ENCODE measurements at places on chromosomes 16 and 17. TPM values are rescaled to one million over a fixed set of nuclear protein-coding genes. Genes with fewer than 3 reads are reported as not detected.

Gene KCNAB3
- total RNA-seq = 0.29 TPM

- 0 out of 2 replicates have a peak, but pooled peaks cover 5% of the 10 kb centered on the region for H3K4me1 ChIP-seq
- H3K36me3 ChIP-seq = no peaks in the 10 kb centered on the region
- no peak overlapping the region for H3K4me3 ChIP-seq
- H3K27me3 ChIP-seq = peaks cover 42% of the 10 kb centered on the region
- H3K27ac ChIP-seq = no peak overlapping the region
Observed at GRCh38 chr17:50332196-50332595, 13.7 kb upstream of the XYLT2 start.

DNA sequence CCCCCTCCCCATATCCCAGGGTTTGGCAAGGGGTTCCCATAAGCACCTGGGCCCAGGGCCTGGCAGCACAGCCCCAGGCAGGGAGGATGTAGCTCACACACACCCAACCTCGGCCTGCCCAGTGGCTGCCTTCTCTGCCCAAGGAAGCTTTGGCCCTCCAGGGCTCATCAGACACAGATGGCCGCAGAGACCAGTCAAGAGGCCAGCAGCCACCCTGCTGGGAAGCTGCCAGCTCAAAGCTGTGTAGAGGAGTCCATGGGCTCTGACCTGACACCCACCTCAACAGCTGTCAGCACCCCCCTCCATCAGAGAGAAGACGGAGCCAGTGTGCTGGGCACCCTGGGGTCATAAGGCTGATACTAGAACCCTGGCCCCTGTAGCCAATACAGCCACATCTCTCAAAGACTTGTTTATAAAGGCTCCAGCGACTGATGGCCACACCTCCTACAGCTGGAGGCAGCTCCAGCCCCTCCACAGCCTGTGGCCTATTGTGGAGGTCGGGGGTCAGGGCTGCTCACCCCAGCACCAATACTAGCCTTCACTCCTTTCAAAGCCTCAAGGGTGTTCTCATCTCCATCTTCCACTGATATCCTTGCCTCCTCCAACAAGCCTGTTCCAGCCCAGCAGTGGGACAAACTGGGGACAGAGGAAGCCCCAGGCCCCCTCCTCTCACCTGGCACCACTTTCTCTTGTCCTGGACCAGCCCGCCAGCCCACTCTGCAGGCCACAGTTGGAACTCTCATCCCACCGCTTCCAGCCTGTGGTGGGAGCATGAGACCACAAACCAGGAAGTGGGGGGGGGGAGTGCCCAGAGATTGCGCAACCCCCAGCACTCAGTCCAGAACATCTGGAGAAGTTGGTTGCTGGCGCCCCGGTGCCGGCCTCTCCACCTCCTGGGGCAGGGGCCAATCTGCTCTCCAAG lies 2.2 kb upstream of the MPG start:
- peak; percentile 82 for DNase-seq
- H3K27me3 ChIP-seq = peaks cover 2% of the 10 kb centered on the region
- H3K4me1 ChIP-seq = peaks cover 71% of the 10 kb centered on the region
- H3K27ac ChIP-seq = peak overlapping the region; percentile 30

GRCh38 chr17:12600349-12600748 lies 65.3 kb upstream of the MYOCD start:
- H3K27me3 ChIP-seq = no peaks in the 10 kb centered on the region
- H3K4me3 ChIP-seq = no peak overlapping the region
- no peak for DNase-seq
- no peaks in the 10 kb centered on the region for H3K4me1 ChIP-seq
- no peak overlapping the region for H3K27ac ChIP-seq

DNA sequence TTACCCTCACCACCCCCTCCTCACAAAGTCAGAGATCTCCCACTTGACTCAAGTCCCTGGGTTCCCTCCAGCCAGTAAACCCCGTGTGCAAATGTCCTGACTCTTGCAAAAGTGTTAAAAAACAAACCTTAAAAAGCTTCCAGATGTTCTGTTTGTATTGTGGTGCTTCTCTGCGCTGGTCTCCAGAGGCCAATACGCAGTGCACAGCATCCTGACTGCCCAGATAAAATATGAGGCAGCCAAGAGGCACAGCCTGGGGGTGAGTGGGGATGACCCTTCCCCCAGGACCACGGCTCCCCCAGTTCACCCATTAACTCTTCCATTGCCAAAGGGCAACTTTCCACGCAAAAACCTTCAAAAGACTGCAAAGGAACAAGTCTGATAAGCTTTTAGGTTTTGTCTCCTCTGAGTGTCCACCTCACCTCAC lies 291.8 kb downstream of the SOX9 start:
- no peak overlapping the region for H3K4me3 ChIP-seq
- peaks cover 96% of the 10 kb centered on the region for H3K4me1 ChIP-seq
- H3K27ac ChIP-seq = peak overlapping the region; percentile 89
- DNase-seq = peak; percentile 70
- H3K36me3 ChIP-seq = peaks cover under 1% of the 10 kb centered on the region

DNA sequence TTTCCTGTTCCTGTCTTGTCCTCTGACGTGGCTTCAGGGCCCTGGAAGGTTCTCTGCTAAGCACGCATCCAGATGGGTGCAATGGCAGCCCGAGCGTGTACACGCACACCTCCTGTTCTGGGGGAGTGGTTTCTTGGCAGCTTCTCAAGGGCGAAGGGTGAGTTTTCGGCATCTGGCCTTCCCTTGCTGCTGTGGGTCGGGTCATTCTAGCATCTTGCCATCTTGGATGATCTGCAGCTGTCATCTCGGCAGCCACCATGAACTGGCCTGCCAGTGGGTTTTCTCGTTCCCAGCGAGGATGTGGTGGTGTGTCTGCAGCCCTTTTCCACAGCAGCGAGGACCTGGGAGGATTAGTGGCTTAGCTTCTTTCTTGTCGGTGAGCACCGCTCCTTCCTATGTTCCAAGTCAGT lies 10.6 kb downstream of the MSI2 start:
- no peak for DNase-seq
- peaks cover 49% of the 10 kb centered on the region for H3K4me1 ChIP-seq
- H3K36me3 ChIP-seq = peaks cover 44% of the 10 kb centered on the region
- H3K27me3 ChIP-seq = no peaks in the 10 kb centered on the region
- H3K27ac ChIP-seq = no peak overlapping the region

Gene PRR35
- not detected for total RNA-seq

- peaks cover 28% of the 10 kb centered on the region for H3K4me1 ChIP-seq
- H3K27ac ChIP-seq = no peak overlapping the region
- H3K4me3 ChIP-seq = no peak overlapping the region
- H3K27me3 ChIP-seq = no peaks in the 10 kb centered on the region
- no peaks in the 10 kb centered on the region for H3K36me3 ChIP-seq
Observed at GRCh38 chr17:13920413-13920812, 148.9 kb upstream of the COX10 start.

Gene SULT1A1
- 174 TPM for total RNA-seq

DNA sequence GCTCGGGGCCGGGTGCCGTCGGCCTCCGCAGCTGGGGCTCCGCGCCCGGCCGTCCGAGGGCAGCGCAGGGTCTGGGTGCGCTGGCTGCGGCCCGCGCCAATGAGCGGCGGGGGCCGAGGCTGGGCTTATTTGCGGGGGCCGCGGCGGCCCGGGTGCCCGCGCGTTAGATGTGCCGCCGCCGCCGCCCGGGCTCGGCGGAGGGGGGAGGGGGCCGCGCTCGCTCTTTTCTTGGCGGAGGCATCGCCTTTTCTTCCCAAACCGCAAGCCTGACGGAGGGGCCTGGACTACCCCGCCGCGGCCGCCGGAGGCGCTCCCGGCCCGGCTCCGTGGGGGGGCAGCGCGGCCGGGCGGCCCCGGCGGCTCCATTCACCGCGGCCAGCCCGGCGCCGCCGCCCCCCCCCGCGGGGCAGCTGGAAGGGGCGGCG lies at the start of gene NOTUM:
TSS of gene NOTUM (minus strand) at position 101 of the 425 bp plus-strand sequence. CDS start 278 bp downstream, outside the sequence.
- peak within 1 kb of the TSS; percentile 86 for H3K27ac ChIP-seq
- peak; percentile 79 for DNase-seq
- H3K27me3 ChIP-seq = no peaks in the 10 kb centered on the region
- peaks cover 22% of the 10 kb centered on the region for H3K36me3 ChIP-seq
- peaks cover 73% of the 10 kb centered on the region for H3K4me1 ChIP-seq

DNA sequence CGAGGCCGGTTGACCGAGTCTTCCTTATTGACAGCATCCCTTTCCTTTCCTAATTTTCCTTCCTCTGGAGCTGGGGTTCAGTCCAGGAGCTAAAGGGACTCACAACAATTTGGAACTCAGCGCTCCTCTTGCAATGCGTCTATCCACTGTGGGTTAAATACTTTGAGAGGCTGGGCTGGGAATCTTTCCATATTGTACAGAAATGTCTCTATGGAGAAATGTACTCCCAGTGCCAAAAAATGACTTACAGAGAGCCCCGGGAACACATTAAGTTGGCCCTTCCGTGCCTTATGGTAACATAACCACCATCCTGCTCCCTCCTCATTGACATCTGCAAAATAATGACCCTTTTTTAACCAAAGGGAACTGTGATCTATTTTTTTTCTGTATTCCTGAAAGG lies 192.8 kb downstream of the FTO start:
- no peaks in the 10 kb centered on the region for H3K36me3 ChIP-seq
- no peak overlapping the region for H3K4me3 ChIP-seq
- no peak for DNase-seq
- no peak overlapping the region for H3K27ac ChIP-seq

Gene MATCAP1
- 4.4 TPM for total RNA-seq

Gene GCGR
- total RNA-seq = 0.13 TPM

GRCh38 chr16:50960517-50961202 lies 190.4 kb downstream of the SALL1 start:
- H3K27ac ChIP-seq = no peak overlapping the region
- no peaks in the 10 kb centered on the region for H3K4me1 ChIP-seq
- H3K36me3 ChIP-seq = no peaks in the 10 kb centered on the region
- no peak for DNase-seq
- no peak overlapping the region for H3K4me3 ChIP-seq
- no peaks in the 10 kb centered on the region for H3K27me3 ChIP-seq

Gene ACSF2
- 32.0 TPM for total RNA-seq

- no peak for DNase-seq
- H3K4me3 ChIP-seq = no peak overlapping the region
- H3K4me1 ChIP-seq = peaks cover 42% of the 10 kb centered on the region
- no peaks in the 10 kb centered on the region for H3K36me3 ChIP-seq
- no peak overlapping the region for H3K27ac ChIP-seq
Observed at GRCh38 chr17:19242323-19242722, 5.2 kb downstream of the EPN2 start.

DNA sequence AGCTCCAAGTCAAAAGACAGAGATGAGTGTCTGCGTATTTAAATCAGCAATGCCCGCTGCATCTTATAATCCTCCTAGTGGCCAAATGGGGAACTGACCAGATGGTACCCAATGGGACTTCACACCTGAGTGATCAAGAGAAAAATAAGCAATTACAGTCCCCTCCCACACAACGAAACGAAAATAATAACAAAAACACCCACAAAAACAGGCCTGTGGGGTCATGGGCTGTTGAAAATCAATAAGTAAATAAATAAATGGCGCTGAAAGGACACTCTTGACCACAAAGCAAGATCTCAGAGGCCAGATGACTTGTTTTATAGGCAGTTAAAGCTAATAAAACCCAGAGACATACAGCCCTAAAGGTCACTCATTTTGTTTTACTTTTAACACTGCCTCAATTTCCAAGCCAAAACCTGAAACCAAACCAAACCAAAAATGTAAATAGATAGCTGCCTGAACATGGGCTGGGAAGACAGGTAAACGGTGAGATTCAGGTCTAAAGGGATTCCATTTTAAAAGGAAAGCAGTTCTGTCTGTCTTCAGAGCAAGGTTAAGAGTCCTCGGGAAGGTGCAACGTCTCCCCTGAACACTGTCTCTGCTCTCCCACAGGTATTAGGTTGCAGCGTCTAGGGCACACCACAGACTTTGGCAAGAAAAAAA lies 1.3 kb downstream of the ZNF821 start:
- H3K4me1 ChIP-seq = peaks cover 38% of the 10 kb centered on the region
- H3K27me3 ChIP-seq = no peaks in the 10 kb centered on the region
- H3K27ac ChIP-seq = peak overlapping the region; percentile 17
- 0 out of 2 replicates have a peak, but pooled peaks cover 1% of the 10 kb centered on the region for H3K36me3 ChIP-seq
- peak overlapping the region; percentile 77 for H3K4me3 ChIP-seq
- peak; percentile 74 for DNase-seq

Gene CCT6B
- total RNA-seq = 1.4 TPM

GRCh38 chr17:73323409-73324159 lies 11.8 kb upstream of the CDC42EP4 start:
- H3K36me3 ChIP-seq = no peaks in the 10 kb centered on the region
- peaks cover 27% of the 10 kb centered on the region for H3K27me3 ChIP-seq
- H3K4me1 ChIP-seq = peaks cover 41% of the 10 kb centered on the region
- no peak for DNase-seq
- H3K27ac ChIP-seq = no peak overlapping the region
- peak overlapping the region; percentile 54 for H3K4me3 ChIP-seq

- H3K4me3 ChIP-seq = no peak overlapping the region
- no peaks in the 10 kb centered on the region for H3K27me3 ChIP-seq
- H3K4me1 ChIP-seq = peaks cover 16% of the 10 kb centered on the region
- no peak overlapping the region for H3K27ac ChIP-seq
Observed at GRCh38 chr16:69368866-69369265, 16.9 kb downstream of the TERF2 start.

- DNase-seq = no peak
- no peak overlapping the region for H3K27ac ChIP-seq
- no peaks in the 10 kb centered on the region for H3K4me1 ChIP-seq
- H3K4me3 ChIP-seq = no peak overlapping the region
Observed at GRCh38 chr16:57770361-57770760, 31.9 kb downstream of the KIFC3 start.

DNA sequence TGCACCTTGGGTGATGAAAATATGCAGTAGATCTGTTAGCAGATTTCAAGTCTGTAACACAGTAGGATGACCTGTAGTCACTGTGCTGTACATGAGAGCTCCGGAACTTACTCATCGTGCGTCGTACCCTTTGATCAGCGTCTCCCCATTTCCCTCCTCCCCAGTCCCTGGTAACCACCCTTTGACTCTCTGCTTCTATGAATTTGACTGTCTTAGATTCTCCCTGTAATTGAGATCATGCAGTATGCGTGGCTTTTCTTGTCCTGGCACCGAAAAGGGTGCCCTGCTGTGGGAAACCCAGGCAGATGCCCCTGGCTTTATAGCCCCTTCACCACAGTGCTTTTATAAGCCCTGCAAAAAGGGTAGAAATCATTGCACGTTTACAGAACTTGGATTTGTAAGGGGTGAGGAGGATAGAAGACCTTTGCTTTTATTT lies 20.5 kb downstream of the CLEC16A start:
- H3K27ac ChIP-seq = no peak overlapping the region
- H3K36me3 ChIP-seq = peaks cover 12% of the 10 kb centered on the region
- DNase-seq = no peak
- no peaks in the 10 kb centered on the region for H3K27me3 ChIP-seq
- no peak overlapping the region for H3K4me3 ChIP-seq
- peaks cover 14% of the 10 kb centered on the region for H3K4me1 ChIP-seq

GRCh38 chr17:43816336-43817320 lies 16.3 kb downstream of the MPP3 start:
- H3K36me3 ChIP-seq = no peaks in the 10 kb centered on the region
- H3K4me1 ChIP-seq = no peaks in the 10 kb centered on the region
- no peak for DNase-seq

GRCh38 chr16:8798535-8799157 lies 1.0 kb downstream of the PMM2 start:
- peak overlapping the region; percentile 70 for H3K27ac ChIP-seq
- peaks cover 13% of the 10 kb centered on the region for H3K36me3 ChIP-seq
- no peaks in the 10 kb centered on the region for H3K27me3 ChIP-seq
- H3K4me3 ChIP-seq = peak overlapping the region; percentile 86
- H3K4me1 ChIP-seq = peaks cover 45% of the 10 kb centered on the region
- no peak for DNase-seq

GRCh38 chr16:66752379-66752778 lies 970 bp upstream of the DYNC1LI2 start:
- H3K36me3 ChIP-seq = peaks cover 18% of the 10 kb centered on the region
- no peak for DNase-seq
- no peak overlapping the region for H3K27ac ChIP-seq
- H3K4me3 ChIP-seq = peak overlapping the region; percentile 89
- H3K4me1 ChIP-seq = peaks cover 57% of the 10 kb centered on the region

GRCh38 chr17:57615836-57616757 lies 129.0 kb downstream of the CCDC182 start:
- H3K27me3 ChIP-seq = no peaks in the 10 kb centered on the region
- H3K4me1 ChIP-seq = no peaks in the 10 kb centered on the region
- DNase-seq = no peak
- no peak overlapping the region for H3K27ac ChIP-seq
- H3K36me3 ChIP-seq = peaks cover 54% of the 10 kb centered on the region
- no peak overlapping the region for H3K4me3 ChIP-seq

Measured in HepG2 (cell line).